ENCODE measurements at places on chromosomes 4 and X. TPM values are rescaled to one million over a fixed set of nuclear protein-coding genes. Genes with fewer than 3 reads are reported as not detected.

Gene SPANXB1
- total RNA-seq = 2.6 TPM

Gene FAM156B
- total RNA-seq = 15.1 TPM

Gene RASSF6
- 0.76 TPM for total RNA-seq

Gene ETDA
- total RNA-seq = not detected

Gene SORCS2
- total RNA-seq = 4.7 TPM

Gene YY2
- total RNA-seq = 2.0 TPM

Gene P2RY4
- not detected for total RNA-seq

Gene SULT1E1
- not detected for total RNA-seq

Data from A549 treated with DMSO at 1 μM for 4 hours (cell line).